Activated CD4-positive, alpha-beta memory T cell treated with anti-CD3 and anti-CD28 coated beads for 36 hours (primary cell): ENCODE measurements at places on chromosomes 11 and 22.

DNA sequence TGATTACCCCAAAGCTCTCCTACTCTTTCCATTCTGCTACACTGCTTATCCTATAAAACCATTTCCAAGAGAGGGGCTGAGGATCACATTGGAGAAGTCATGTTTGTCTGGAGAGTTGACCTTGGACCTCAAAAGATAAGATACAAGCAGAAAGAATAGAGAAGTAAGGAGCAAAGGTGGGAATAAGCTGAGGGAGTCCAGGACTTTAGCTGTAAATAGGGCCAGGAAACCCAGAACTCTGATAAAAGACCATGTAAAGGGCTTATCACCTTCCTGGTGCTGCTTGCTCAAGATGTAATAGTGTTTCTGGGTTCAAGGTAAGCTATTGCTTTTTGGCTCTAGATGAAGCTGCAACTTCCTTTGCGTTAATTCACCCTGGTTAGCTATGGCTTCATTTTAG is 32.8 kb upstream of the CCDC90B start:
- H3K27ac ChIP-seq: no peak overlapping the region
- no peaks in the 10 kb centered on the region for H3K4me1 ChIP-seq
- H3K27me3 ChIP-seq: peaks cover 8% of the 10 kb centered on the region
- no peak overlapping the region for H3K4me3 ChIP-seq

GRCh38 chr22:49996518-49997250 is 15.9 kb downstream of the IL17REL start:
- peaks cover 8% of the 10 kb centered on the region for H3K27me3 ChIP-seq
- H3K27ac ChIP-seq: no peak overlapping the region
- peaks cover 10% of the 10 kb centered on the region for H3K4me1 ChIP-seq
- no peaks in the 10 kb centered on the region for H3K36me3 ChIP-seq
- H3K4me3 ChIP-seq: no peak overlapping the region

DNA sequence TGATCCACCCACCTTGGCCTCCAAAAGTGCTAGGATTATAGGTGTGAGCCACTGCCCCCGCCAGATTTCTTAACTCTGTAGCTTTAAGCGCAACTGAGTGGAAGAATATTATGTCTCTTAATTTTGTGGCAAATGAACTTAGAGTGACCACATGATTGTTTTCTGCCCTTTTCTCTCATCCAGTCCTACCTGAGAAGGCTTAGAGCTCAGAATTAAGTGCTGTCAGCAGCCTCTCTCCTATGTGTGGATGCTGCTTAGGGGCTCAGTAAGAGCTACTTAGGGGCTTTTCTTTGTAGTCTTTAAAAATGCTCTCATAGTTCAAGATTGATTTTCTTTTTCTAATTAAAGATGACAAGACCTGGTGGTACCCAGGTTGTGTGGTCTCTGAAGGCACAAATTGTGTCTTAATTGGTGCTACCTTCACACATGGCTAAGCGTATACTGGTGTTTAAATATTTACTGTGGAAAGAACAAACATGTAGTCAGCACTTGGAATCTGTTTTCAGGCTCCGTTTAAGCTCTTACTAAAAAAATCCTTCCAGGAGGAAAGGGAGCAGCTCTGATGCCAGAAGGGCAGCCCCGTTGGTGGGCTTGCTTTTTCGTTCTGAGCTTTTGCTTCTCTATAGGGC is 59.3 kb downstream of the DEPDC5 start:
- no peaks in the 10 kb centered on the region for H3K27me3 ChIP-seq
- H3K36me3 ChIP-seq: peaks cover 47% of the 10 kb centered on the region
- H3K4me1 ChIP-seq: peaks cover 4% of the 10 kb centered on the region
- no peak overlapping the region for H3K4me3 ChIP-seq
- H3K27ac ChIP-seq: no peak overlapping the region
- no peak for DNase-seq

DNA sequence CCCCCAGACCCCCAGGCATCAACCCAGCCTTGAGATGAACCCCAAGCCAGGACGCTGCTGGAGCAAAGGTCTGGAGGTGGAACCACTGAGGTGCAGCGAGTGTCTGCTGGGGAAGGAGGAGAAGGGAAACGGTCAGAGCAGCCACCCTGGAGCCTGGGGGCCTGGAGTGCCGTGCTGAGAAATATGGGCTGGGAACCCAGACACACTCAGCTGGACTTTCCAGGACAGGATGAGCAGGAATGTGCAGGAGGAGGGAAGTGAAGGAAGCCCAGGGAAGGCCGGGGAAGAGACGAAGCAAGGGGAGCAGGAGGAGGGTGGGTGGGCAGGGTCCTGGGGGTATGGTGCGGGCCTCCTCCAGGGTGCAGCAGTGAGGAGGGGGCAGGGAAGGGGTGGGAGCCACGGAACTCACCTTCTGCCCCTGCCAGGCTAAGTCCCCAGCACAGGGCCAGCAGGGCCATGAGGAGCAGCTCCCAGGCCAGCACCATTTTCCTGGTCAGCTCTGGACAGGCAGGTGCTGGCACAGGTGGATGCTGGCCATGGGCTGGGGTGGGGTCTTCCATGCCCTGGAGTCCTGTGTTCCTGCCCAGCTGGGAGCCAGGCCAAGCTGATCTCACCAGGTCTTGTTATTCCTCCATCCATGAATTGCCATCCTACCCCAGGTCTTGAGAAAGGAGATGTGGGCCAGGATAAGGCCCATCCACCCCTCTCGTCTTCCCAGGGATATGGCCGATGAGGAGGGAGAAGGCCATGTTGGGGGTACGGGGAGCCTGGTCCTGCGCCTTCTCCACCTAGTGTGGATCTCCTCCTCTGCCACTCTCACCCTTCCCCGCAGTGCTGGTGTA is 40.0 kb downstream of the CSF2RB start:
- no peak overlapping the region for H3K27ac ChIP-seq
- no peak for DNase-seq
- H3K36me3 ChIP-seq: no peaks in the 10 kb centered on the region

- no peaks in the 10 kb centered on the region for H3K4me1 ChIP-seq
- no peak for DNase-seq
- H3K27ac ChIP-seq: no peak overlapping the region
- no peak overlapping the region for H3K4me3 ChIP-seq
Observed at GRCh38 chr11:117900720-117901440, 24.4 kb upstream of the FXYD6 start.

DNA sequence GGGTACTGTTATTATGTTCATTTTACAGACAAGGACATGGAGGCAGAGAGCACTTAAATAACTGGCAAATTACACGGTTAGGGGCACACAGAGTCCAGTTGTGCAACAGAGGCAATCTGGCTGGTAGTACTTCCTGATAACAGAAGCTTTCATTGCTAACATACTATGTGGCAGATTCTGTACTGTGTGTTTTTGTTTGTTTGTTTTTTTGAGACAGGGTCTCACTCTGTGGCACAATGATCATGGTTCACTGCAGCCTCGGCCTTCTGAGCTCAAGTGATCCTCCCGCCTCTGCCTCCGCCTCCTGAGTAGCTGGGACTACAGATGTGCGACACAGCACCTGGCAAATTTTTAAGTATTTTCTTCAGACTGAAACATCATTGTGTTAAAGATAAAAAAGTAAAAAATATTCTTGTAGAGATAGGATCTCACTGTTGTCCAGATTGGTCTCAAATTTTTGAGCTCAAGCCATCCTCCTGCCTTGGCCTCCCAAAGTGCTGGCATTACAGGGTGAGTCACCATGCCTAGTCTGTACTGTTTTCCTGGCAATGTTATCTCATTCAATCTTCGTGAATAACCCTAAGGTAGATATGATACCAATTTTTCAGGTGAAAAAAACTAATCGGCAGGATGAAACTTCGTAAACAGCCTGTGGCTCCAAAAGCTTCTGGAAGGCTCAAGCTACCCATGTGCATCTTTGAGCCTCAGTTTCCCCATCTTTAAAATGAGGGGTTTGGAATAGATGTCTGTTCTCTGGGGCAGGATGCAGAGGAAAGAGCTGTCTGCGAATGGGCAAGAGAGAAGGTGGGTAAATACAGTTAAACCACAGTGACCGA is 921 bp upstream of the NUCB2 start:
- no peaks in the 10 kb centered on the region for H3K36me3 ChIP-seq
- peak overlapping the region; percentile 87 for H3K27ac ChIP-seq
- peak overlapping the region; percentile 89 for H3K4me3 ChIP-seq
- peaks cover 2% of the 10 kb centered on the region for H3K27me3 ChIP-seq
- peak; percentile 18 for DNase-seq
- H3K4me1 ChIP-seq: peaks cover 30% of the 10 kb centered on the region

DNA sequence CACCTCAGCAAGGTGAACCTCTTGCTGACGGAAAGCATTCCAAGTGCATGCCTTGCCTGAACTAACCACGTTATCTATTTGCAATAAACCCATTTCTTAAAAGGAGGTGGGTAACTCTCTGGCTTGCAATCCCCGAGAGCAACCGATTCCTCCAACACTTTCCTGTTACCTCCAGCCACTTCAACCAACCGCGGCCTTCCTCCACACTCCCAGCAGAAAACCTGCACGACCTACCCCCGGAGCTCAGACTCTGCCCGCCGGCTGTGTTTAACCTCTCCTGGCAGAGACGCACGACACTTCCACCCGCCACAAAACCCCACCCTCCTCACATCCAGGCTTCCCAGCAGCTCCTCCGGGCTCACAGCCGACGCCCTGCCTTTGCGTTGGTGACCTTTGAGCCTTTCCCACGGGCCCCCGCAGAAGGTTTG is 708 bp downstream of the SCO2 start:
- H3K36me3 ChIP-seq: peaks cover 38% of the 10 kb centered on the region
- peak overlapping the region; percentile 83 for H3K4me3 ChIP-seq
- H3K4me1 ChIP-seq: peaks cover 42% of the 10 kb centered on the region
- no peak for DNase-seq
- peak overlapping the region; percentile 79 for H3K27ac ChIP-seq
- no peaks in the 10 kb centered on the region for H3K27me3 ChIP-seq

DNA sequence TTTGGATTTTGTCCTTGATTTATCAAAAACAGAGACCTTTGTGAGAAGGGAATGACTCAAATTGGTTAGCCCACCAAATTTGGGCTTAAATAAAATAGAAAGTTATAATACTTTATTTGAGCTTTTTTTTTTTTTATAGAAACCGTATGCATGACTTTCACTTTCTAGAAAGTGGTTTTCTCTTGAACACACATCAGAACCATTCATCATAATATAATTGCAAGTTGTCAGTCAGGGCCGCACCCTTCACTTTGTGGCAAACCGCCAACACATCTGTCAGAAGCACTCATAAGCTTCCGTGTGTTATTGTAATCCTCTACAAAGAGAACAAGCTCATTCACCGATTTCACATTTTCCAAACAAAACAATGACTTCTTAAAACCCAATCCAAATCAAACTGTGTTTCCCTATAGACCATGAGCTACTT is 76.1 kb downstream of the SOX6 start:
- H3K27ac ChIP-seq: no peak overlapping the region
- no peaks in the 10 kb centered on the region for H3K4me1 ChIP-seq
- no peak for DNase-seq
- no peaks in the 10 kb centered on the region for H3K27me3 ChIP-seq
- no peak overlapping the region for H3K4me3 ChIP-seq

DNA sequence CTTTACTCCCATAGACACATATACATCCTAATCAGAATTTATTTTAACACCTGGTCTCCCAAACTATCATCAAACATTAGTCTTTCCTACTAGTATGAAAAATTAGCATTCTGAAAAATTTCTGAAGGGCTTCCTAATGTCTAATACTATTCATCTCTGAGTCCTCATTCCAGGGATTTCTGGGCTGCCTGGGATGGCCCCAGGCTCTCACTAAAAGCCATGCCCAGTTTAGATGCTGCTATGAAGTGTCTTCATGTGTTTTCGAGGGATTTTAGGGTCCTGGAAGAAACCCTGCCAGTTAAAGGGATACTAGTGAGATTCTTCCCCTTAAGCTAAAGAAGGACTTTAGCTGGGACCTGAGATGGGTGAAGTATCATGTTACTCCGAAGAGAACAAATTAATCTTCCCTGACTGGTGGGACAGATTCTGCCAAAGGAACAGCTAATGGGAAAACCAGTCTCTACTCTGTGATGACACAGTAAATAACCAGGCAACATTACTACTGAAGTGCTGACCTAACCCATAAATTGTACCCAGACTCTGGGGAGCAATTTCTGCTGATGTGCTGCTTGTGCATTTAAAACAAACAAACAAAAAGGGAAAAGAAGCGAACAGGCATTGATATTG is 342.6 kb downstream of the SOX6 start:
- no peak overlapping the region for H3K27ac ChIP-seq
- H3K4me1 ChIP-seq: no peaks in the 10 kb centered on the region
- H3K36me3 ChIP-seq: no peaks in the 10 kb centered on the region
- H3K27me3 ChIP-seq: no peaks in the 10 kb centered on the region
- DNase-seq: no peak
- H3K4me3 ChIP-seq: no peak overlapping the region

GRCh38 chr11:31826536-31827438 is 15.7 kb upstream of the PAX6 start:
- H3K4me1 ChIP-seq: peaks cover 17% of the 10 kb centered on the region
- H3K4me3 ChIP-seq: peak overlapping the region; percentile 36
- H3K27ac ChIP-seq: no peak overlapping the region
- DNase-seq: no peak

DNA sequence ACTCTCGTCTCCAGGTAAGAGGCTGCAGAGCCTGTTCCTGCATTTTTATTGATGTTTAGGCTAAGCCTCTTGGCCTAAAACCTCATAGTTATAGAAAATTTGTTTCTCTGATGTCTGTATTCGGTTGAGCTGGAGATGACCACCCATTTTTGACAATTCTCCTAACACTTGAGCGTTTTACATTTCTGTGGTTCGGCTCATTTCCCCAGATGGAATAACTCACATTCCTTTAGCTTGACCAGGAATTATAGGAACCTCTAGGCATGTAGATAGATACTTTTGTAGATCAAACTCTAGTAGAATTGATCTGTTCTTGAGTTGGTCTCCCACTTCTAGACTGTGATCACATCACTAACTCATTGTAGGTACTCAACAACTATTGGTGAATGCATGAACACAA is 172.6 kb upstream of the CADM1 start:
- no peaks in the 10 kb centered on the region for H3K36me3 ChIP-seq
- H3K27ac ChIP-seq: no peak overlapping the region
- no peaks in the 10 kb centered on the region for H3K4me1 ChIP-seq
- H3K4me3 ChIP-seq: no peak overlapping the region
- H3K27me3 ChIP-seq: peaks cover 4% of the 10 kb centered on the region
- DNase-seq: no peak

- H3K4me1 ChIP-seq: peaks cover 7% of the 10 kb centered on the region
- H3K27ac ChIP-seq: no peak overlapping the region
- peak; percentile 80 for DNase-seq
- H3K27me3 ChIP-seq: peaks cover 3% of the 10 kb centered on the region
- no peak overlapping the region for H3K4me3 ChIP-seq
- H3K36me3 ChIP-seq: no peaks in the 10 kb centered on the region
Observed at GRCh38 chr22:37498289-37498909, 12.2 kb upstream of the MFNG start.
